ENCODE measurements at places on chromosomes 11 and 22. TPM values are rescaled to one million over a fixed set of nuclear protein-coding genes. Genes with fewer than 3 reads are reported as not detected.

DNA sequence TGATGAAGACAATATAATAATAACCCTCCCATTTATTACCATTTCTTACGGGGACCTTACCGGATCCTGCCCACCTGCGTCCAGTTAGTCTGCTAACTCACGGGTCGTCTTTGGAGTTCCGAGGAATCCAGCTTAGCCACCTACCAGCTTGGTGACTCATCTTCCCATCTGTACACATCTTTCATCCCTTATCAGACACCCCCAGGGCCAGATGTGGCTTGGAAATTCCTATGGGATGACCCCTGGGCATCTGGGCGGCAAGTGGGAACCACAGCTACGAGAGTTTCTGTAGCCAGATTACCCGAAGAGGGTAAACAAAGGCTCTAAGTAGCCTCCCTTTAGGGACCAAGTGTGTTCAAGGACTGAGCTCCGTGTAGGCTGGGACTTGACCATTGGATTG, 12.8 kb upstream of the PRR5 start:
- peaks cover 9% of the 10 kb centered on the region for H3K4me1 ChIP-seq
- no peak for DNase-seq
- peaks cover 3% of the 10 kb centered on the region for H3K27me3 ChIP-seq
- H3K4me3 ChIP-seq, result no peak overlapping the region

DNA sequence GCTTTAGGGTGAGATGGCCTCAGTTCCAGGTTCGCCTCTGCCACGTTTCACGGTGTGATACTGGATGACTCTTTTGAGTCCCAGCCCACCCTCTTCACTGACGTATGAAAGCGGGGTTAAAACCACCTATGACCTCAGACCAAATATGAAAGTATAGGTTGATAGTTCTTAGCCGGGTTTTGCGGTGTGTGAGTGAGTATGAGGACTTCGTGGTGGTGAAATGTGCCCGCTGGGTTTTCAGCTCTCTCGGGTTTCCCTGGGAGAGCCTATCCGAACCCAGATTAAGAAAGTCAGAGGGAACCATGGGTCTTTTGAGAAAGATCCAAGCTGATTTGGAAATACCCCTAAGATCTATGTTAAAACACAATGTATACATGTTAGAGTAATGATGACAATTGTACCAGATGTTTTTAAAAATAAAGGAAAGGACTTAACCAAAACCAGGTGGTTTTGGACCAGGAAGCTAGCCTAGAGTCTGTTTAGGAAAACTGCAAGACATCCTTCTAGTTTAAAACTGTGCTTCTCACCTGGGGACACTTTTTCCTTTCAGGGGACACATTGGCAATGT, 25.8 kb upstream of the ST3GAL4 start:
- no peak overlapping the region for H3K4me3 ChIP-seq
- peaks cover 1% of the 10 kb centered on the region for H3K27me3 ChIP-seq
- DNase-seq, result no peak
- no peak overlapping the region for H3K27ac ChIP-seq
- peaks cover 15% of the 10 kb centered on the region for H3K4me1 ChIP-seq

- H3K36me3 ChIP-seq, result no peaks in the 10 kb centered on the region
- H3K4me3 ChIP-seq, result no peak overlapping the region
- H3K27me3 ChIP-seq, result peaks cover 2% of the 10 kb centered on the region
- no peaks in the 10 kb centered on the region for H3K4me1 ChIP-seq
Observed at GRCh38 chr11:127412722-127413380, 412.3 kb upstream of the KIRREL3 start.

DNA sequence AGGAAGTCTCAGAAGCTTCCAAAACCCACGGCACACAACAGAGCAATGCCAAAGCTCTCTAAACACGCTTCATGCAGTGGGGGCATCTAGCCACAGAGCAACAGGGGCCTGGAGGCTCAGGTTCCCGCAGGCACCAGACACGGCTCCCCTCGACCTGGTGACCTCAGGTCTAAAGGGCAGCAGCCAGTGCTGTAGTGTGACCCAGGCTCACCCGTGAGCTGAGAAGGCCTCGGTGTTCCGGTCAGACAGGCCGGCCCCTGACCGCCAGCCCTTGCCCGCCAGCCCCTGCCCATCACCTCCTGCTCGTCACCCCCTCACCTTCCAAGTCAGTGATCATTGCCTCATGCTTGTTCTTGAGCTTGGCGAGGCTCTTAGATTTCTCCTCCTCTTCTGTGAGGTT, 45.7 kb downstream of the APOL1 start:
- no peak overlapping the region for H3K4me3 ChIP-seq
- no peak for DNase-seq
- peaks cover 2% of the 10 kb centered on the region for H3K4me1 ChIP-seq
- peaks cover 15% of the 10 kb centered on the region for H3K27me3 ChIP-seq

- DNase-seq, result peak; percentile 63
- peak overlapping the region; percentile 82 for H3K27ac ChIP-seq
- peaks cover 23% of the 10 kb centered on the region for H3K4me1 ChIP-seq
Observed at GRCh38 chr22:38230108-38230825, 28.5 kb downstream of the MAFF start.

GRCh38 chr22:49140911-49141665, 686.6 kb downstream of the BRD1 start:
- H3K27ac ChIP-seq, result no peak overlapping the region
- H3K4me1 ChIP-seq, result no peaks in the 10 kb centered on the region
- no peak overlapping the region for H3K4me3 ChIP-seq
- H3K27me3 ChIP-seq, result peaks cover 6% of the 10 kb centered on the region
- no peaks in the 10 kb centered on the region for H3K36me3 ChIP-seq

GRCh38 chr11:119310682-119311052, 6.3 kb downstream of the MCAM start:
- H3K4me3 ChIP-seq, result no peak overlapping the region
- peaks cover 15% of the 10 kb centered on the region for H3K27me3 ChIP-seq
- peaks cover 6% of the 10 kb centered on the region for H3K4me1 ChIP-seq

- H3K4me3 ChIP-seq, result no peak overlapping the region
- H3K4me1 ChIP-seq, result peaks cover 4% of the 10 kb centered on the region
- H3K36me3 ChIP-seq, result peaks cover 9% of the 10 kb centered on the region
- DNase-seq, result peak; percentile 2
Observed at GRCh38 chr11:2771758-2772466, 72.1 kb upstream of the KCNQ1OT1 start.

- no peaks in the 10 kb centered on the region for H3K4me1 ChIP-seq
- H3K27ac ChIP-seq, result no peak overlapping the region
- DNase-seq, result no peak
- peaks cover 2% of the 10 kb centered on the region for H3K27me3 ChIP-seq
Observed at GRCh38 chr11:122861631-122862030, 20.9 kb upstream of the JHY start.

DNA sequence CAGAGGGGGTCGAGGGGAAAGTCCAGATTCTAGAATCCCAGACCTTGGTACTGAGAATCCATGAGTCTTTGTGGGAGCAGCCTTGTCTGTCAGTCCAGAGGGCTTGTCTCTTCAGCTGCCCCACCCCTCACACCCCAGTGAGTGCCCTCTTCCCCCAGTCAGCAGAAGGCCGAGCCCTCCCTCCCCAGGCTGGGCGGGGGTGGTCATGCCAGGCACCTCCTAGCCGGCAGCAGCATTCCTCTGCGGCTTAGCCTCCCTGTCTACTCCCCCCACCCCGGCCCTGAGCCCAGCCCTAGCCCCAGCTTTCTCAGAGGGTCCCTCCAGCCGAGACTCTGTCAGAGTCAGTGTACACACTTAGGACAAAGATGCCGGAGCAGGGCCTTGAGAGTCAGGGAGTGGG, 4.6 kb downstream of the SOX10 start:
- DNase-seq, result no peak
- no peak overlapping the region for H3K4me3 ChIP-seq
- H3K27ac ChIP-seq, result no peak overlapping the region
- peaks cover 2% of the 10 kb centered on the region for H3K4me1 ChIP-seq
- H3K36me3 ChIP-seq, result peaks cover 7% of the 10 kb centered on the region
- H3K27me3 ChIP-seq, result peaks cover 7% of the 10 kb centered on the region

GRCh38 chr11:132632641-132633124, 899.6 kb downstream of the OPCML start:
- H3K27me3 ChIP-seq, result no peaks in the 10 kb centered on the region
- H3K4me1 ChIP-seq, result peaks cover 30% of the 10 kb centered on the region
- H3K4me3 ChIP-seq, result no peak overlapping the region
- no peak overlapping the region for H3K27ac ChIP-seq
- DNase-seq, result no peak

DNA sequence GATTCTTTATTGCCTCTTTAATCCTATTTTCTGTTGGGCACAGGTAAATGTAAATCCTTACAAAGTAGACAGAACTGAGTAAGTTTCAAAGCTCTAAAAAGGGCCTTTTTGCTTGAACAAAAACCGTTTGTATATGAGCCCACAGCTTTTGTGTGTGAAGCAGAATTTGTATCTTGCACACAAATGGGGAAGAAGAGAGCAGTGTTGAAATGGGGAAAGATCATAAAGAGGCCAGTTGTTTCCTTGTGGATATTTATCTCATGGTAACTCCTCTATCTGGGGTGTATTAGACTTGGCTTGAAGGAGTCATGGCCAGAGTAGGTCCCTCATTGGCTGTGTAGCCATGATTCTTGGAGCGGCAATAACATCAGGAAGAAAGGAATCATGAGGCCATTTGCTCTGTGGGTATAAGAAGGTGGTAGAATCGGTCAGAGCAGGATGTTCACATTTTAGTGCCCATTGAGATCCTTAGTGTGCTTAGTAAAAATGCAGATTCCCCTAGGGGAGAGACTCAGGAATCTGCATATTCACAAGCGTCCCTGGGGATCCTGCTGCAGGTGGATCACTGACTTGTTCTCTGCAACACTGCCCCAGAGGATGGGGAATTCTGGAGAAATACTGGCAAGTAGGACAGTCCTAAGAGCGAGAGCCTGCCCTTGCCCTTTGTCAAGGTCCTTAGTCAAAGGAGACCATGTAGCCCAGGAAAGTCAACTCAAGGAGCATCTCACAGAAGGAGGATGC, 126.5 kb downstream of the LDLRAD3 start:
- peaks cover 21% of the 10 kb centered on the region for H3K4me1 ChIP-seq
- peaks cover 12% of the 10 kb centered on the region for H3K36me3 ChIP-seq
- H3K27ac ChIP-seq, result no peak overlapping the region
- H3K27me3 ChIP-seq, result no peaks in the 10 kb centered on the region

GRCh38 chr11:12893787-12894672, 115.1 kb upstream of the RASSF10 start:
- H3K27ac ChIP-seq, result no peak overlapping the region
- H3K4me1 ChIP-seq, result peaks cover 2% of the 10 kb centered on the region
- H3K4me3 ChIP-seq, result no peak overlapping the region
- peaks cover 17% of the 10 kb centered on the region for H3K36me3 ChIP-seq

DNA sequence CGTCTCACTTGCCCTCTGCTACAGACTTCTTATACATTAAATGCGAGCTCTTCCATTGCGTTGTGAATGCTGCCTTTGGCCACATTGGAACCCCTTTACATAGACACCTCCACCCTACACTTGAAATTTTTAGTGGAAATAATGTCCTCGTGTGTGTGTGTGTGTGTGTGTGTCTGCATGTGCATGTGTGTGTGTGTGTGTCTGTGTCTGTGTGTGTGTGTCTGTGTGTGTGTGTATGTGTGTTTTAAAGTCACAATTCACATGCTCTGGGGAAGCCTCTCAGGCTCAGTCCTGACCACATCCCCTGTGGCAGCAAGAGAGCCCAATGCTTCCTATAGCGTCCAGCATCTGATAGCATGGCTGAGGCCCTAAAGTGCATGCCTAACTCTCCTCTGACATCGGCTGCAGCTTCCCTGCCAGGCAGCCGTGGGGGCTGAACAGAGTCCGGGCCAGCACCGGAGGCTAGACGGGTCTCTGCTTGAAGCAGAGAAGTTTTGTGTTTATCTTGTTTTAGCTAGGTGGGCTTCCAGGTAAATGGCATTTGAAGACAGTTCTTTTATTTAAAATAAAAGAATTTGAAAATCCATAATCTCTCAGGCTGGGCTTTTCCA, 64.5 kb upstream of the EMID1 start:
- peaks cover 2% of the 10 kb centered on the region for H3K27me3 ChIP-seq
- peaks cover 9% of the 10 kb centered on the region for H3K4me1 ChIP-seq
- no peak overlapping the region for H3K4me3 ChIP-seq
- H3K36me3 ChIP-seq, result no peaks in the 10 kb centered on the region
- DNase-seq, result no peak

- peak; percentile 81 for DNase-seq
- H3K27ac ChIP-seq, result no peak overlapping the region
- H3K4me1 ChIP-seq, result no peaks in the 10 kb centered on the region
- H3K4me3 ChIP-seq, result peak overlapping the region; percentile 87
Observed at GRCh38 chr22:23716811-23717801, 26.3 kb downstream of the RGL4 start.

DNA sequence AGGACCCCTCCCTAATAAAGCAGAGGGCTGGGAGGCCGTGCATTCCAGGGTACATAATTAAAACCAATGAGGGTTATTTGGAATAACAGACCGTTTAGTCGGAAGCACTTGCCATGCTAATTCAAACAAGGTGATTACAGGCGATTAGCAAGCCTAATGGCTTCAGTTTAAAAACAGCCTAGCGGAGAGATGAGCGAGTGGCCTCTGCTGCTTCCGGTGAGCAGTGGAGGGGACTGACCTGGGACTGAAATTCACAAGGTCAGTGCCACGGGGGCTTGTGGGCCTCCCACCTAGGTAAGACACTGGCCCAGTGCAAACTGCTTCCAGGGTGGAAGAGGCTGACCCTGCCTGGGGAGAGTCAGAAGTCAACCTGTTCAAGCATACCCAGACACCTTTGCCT, 56.8 kb upstream of the ALX4 start:
- H3K27ac ChIP-seq, result no peak overlapping the region
- no peaks in the 10 kb centered on the region for H3K36me3 ChIP-seq
- H3K4me1 ChIP-seq, result peaks cover 8% of the 10 kb centered on the region

DNA sequence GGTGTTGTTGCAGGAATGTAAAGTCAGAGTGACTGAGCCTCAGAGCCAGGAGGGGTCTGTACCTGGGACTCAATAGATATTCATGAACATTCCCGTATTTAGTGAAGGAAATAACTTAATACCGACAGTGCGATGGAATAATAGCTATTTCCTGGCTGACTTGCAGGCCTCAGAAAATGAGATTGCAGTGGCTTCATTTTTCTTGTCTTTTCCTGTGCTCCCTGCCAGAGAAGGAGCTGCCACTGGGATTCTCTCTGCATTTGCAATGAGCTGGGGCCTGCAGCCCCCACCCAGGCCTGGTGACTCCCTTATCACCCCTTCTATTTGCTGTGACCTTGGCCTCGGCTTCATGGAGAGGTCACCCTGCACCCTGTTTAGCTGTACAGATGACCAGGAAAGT, 173.4 kb downstream of the MIAT start:
- DNase-seq, result no peak
- H3K27ac ChIP-seq, result no peak overlapping the region
- peaks cover 15% of the 10 kb centered on the region for H3K4me1 ChIP-seq
- no peak overlapping the region for H3K4me3 ChIP-seq
- H3K36me3 ChIP-seq, result no peaks in the 10 kb centered on the region

RASGRP2 gene
- total RNA-seq, result 139 TPM

FGF19 gene
- not detected for total RNA-seq

MTCH2 gene
- 109 TPM for total RNA-seq

MIF gene
- 306 TPM for total RNA-seq

SUSD2 gene
- 0.38 TPM for total RNA-seq

TH gene
- not detected for total RNA-seq

HOATZ gene
- not detected for total RNA-seq

OR52I2 gene
- total RNA-seq, result not detected

KCNJ1 gene
- not detected for total RNA-seq

GGTLC2 gene
- not detected for total RNA-seq

PIWIL4 gene
- total RNA-seq, result 0.54 TPM

GSTT2 gene
- total RNA-seq, result not detected

MIAT gene
- 1.2 TPM for total RNA-seq

GNAZ gene
- total RNA-seq, result 0.21 TPM

All from endothelial cell (in vitro differentiated cells).